CD8-positive, alpha-beta memory T cell (primary cell): ENCODE measurements at places on chromosomes 11 and 22. TPM values are rescaled to one million over a fixed set of nuclear protein-coding genes. Genes with fewer than 3 reads are reported as not detected.

Gene SULT4A1
- polyA plus RNA-seq, result not detected

Gene TESMIN
- polyA plus RNA-seq, result 3.2 TPM

Gene LAMTOR1
- polyA plus RNA-seq, result 82.3 TPM

GRCh38 chr11:102986815-102987214 is 31.3 kb upstream of the MMP13 start:
- no peak for DNase-seq

- no peak for DNase-seq
These were observed 48.1 kb downstream of the EP300 start for GRCh38 chr22:41140365-41140957.

GRCh38 chr22:41746567-41747400 is 47.5 kb downstream of the MEI1 start:
- DNase-seq, result peak; percentile 70
